ENCODE measurements at places on chromosomes 2 and 18.

GRCh38 chr2:9518780-9519179 is 36.9 kb downstream of the ADAM17 start:
- no peak for DNase-seq

GRCh38 chr18:72692086-72692485 is 147.9 kb upstream of the CBLN2 start:
- no peak for DNase-seq

DNA sequence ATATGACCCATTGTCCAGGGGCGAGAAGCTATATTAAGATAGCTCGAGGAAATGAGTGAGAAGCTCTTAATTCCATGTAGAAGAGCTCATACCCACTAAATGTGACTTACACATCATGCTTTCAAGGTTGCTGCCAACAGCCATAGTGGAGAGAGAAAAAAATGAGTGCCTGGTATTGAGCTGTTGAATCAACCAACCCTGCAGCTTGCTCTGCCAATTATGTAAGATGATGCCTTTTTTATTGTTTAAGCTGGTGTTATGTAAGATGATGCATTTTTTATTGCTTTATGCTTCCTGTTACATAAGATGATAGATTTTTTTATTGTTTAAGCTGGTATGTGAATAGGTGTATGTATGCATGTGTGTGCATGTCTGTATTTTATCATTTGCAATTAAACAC is 228.2 kb downstream of the CCDC178 start:
- DNase-seq, result no peak

DNA sequence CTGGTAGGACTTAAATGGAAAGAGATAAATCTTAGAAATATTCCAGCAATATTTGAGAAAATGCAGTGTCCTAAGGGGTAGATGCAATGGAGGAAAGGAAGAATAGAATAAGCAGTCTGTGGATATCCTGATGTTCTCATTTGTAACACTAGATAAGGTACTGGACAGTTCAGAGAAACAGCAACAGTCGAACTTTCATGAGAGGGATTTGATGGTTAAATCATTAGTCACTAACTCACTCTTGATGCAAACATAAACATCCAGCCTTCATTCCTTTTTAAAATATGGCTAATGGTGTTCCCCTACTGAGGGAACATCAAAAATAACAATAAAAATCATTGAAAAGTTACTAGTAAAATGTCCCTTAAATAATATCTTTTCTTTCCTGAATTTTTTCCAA is 211.4 kb upstream of the SLC39A10 start:
- no peak for DNase-seq

DNA sequence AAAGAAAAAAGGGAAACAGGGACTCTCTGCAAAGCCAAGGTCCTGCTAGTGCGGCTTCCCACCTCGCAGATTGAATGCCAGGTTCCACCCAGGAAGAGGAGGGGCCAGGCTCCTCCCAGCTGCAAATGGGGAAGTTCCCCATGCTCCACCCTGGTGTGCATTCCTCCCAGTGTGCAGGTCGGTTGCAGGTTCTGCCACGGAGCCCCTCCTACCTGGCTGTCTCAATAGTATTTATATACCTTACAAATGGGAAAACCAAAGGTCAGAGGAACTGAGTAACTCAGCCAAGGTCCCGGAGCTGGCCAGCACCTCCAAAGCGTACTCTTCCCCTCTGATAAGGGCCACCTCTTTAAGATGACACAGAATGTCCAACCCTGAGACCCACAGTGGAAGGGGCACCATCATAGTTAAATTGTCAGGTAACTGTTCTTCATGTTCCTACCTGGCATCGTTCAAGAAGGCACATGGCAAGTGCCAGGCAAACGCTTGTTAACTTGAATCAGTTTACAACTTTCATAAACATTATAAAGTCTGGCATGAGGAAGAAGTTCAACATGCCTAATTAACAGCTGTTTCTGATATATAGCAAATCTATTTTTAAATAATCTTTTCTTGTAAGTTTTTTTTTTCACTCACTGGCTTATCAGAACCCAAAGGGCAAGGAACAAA is 35.5 kb downstream of the POU3F3 start:
- DNase-seq, result no peak

GRCh38 chr2:178317811-178318210 is 123.5 kb downstream of the OSBPL6 start:
- DNase-seq, result no peak

- DNase-seq, result no peak
These were observed 113.6 kb upstream of the ARHGAP15 start for GRCh38 chr2:143015656-143016055.
